GM13977 (cell line): ENCODE measurements at places on chromosomes 5 and 9.

- DNase-seq = no peak
Observed at GRCh38 chr5:40235471-40236400, 444.0 kb upstream of the PTGER4 start.

DNA sequence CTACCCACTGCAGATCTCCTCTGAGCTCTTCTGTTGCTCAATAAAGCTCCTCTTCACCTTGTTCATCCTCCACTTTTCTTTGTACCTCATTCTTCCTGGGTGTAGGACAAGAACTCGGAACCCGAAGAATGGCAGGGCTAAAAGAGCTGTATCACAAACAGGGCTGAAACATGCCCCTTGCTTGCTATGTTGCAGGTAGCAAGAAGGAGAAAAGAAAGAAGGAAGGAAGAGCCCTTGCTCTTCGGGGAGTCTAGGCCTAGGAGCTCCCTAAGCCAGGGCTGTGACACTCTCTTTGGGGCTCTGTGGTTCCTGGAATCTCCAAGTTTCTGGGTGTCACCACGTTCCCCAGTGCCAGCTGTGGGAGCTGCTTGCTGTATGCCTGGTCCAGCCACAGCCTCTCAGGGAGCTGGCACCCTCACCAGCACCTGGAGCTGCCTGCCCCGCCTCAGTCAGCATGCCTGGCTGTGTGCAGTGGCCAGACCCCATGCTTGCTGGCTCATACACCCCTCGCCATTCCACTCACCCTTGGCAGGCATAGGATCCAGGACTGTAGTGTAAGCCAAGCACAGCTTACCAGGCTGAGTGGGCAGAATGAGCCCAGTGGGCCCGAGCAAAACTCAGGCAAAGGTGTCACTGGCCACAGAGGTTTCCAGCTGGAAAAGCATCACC, 274.8 kb upstream of the ADRA1B start:
- DNase-seq = no peak

- no peak for DNase-seq
Observed at GRCh38 chr5:139705191-139705590, 57.0 kb downstream of the CXXC5 start.

DNA sequence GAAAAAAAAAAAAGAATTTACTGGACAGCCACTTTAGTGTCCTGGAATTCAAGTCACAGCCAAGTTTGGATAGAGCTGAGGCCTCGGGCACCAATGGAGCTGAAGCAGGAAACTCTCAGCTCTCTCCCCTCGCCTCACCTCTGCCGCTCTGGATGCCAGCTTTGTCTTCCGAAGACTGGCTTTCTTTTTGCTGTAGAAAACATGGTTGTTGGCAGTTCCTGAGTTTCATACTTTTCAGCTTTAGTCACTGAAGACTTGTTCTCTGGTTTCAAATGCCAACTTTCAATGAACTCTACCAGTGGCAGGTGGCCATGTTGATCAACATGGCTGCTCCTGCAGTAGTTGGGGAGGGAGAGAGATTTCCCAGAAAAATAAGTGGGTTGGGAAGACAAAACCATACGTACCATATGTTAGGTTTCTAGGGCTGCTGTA, 142.2 kb downstream of the SNX18 start:
- DNase-seq = no peak

- no peak for DNase-seq
Observed at GRCh38 chr5:126540631-126541030, 54.4 kb downstream of the ALDH7A1 start.

DNA sequence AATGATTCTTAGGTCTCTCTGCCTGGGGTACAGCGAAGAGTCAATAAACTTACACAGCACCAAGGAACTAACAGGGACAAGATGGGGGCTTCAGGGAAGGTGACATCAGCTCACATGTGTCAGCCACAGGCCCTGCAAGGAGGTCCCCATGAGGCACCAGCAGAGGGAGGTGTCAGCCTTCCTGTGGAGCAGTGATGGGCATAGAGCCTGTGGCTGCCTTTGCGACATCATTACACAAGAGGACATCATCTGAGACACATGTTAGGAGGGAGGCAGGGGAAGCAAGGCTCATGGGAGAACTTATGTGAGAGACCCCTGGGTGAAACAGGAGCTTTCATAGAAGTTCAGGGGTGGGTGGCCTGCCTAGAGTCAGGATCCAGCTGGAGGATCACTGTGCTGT, 389.6 kb downstream of the SEMA5A start:
- peak; percentile 33 for DNase-seq

- no peak for DNase-seq
Observed at GRCh38 chr5:54643685-54644106, 126.1 kb downstream of the SNX18 start.

DNA sequence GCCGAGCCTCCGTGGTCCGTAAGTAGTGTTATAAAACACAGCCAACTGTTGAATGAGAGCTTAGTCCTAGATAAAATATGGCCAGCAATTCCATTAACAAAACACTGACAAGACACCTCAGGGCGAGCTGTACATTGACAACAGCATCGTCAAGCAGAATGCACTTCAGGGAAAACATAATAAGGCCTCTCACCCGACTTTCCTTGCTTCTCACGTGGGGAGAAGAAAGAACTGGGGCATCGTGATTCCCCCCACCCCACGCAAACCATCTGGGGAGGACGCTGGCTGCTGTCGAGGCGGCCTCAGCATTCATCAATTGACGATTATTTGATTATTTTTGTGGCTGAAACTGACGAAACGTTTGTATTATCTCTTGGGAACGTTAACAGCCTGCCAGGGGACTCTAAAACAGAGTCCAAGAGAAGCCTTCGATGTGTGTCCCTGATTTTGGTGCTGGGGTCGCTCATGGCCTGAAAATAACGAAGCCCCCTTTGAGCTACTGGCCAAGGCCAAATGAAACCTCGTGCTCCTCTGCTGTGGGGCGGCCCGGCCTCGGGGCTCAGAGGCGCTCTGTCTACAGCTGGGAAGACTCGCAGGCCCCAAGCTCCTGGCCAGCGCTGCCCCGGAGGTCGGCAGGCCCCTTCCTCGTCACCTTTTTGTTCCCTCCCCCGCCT, 464 bp downstream of the GDF9 start:
- DNase-seq = no peak
